ENCODE measurements at places on chromosomes 16 and 17.

GRCh38 chr17:27618417-27618816, 12.6 kb upstream of the LGALS9 start:
- DNase-seq: no peak

GRCh38 chr17:16953841-16954240, 18.1 kb downstream of the TNFRSF13B start:
- no peak for DNase-seq

DNA sequence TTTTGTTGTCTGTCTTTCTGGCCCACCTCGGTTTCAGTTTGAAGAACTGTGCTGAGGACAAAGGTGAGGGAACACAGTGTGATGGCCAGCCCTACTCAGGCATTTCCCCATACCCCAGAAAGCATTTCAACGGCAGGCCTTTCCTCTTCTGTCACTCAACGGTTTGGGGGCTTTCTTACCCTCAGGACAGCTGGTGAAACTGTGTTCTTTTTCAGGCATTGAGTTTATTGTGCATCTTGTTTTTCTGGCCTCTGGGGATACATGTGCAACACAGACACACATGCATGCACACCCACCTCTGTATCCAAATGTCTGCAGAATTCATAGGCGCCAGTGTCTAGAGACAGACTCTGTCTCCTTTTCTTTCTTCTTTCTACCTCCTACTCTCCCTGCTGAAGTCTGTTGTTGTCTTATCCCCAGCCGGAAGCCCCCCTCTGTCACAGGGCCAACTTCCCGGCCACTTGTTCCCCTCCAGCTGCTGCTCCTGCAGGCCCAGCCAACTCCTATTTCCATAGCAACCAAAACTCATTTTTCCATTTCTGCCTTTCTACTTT, 17.0 kb downstream of the CHD9 start:
- no peak for DNase-seq

- DNase-seq: no peak
These were observed 16.7 kb downstream of the CDH11 start for GRCh38 chr16:65105171-65105570.

Data from T47D (cell line).